ENCODE measurements at places on chromosomes 13 and 19.

DNA sequence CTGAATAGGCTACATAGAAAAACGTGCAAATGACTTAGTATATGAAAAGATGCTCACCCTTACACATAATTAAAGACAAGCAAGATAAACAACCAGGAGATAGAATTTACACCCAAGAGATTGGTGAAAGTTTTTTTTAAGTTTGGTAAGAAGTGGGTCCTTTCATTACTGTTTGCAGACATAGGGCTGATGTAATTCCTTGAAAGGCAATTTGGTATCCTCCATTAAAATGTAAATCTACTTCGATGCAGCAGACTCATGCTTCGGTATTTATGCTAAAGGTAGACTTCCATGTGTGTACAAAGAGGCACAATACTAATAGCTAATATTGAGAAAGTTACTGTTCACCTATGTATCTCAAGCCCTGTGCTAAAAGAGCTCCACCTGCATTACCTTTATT, 33.5 kb downstream of the CNMD start:
- DNase-seq: no peak

DNA sequence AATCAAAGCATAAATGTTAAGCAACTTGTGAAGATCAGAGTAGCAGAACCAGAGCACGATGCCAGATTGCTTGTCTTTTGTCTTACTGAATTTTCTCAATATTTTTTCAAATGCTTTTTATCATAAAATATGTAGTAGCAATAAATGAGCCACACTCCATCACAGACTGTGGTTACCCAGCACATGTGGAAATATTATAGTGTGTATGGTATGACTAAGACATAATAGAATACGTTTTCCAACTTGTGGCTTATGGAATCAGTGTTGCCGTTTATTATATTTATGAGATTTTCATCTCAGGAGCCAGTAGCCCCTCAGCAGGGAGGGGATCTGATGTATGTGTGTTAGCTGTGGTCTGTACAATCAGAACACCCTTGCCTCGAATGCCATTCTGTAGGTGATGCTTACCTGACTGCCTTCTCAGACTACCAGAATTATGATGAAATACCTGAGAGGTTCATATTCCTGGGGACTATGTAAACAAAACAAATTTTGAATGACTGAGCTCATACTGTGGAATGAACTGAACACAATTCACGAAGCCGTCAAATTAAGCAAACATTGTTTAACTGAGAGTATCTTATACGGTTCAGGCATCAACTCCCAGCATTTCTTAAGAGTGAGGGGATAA, 1.9 kb downstream of the SCEL start:
- no peak for DNase-seq

GRCh38 chr13:77719128-77719527, 21.6 kb downstream of the SLAIN1 start:
- DNase-seq: no peak

- DNase-seq: no peak
These were observed 17.1 kb downstream of the KDM4B start for GRCh38 chr19:4986056-4986455.

DNA sequence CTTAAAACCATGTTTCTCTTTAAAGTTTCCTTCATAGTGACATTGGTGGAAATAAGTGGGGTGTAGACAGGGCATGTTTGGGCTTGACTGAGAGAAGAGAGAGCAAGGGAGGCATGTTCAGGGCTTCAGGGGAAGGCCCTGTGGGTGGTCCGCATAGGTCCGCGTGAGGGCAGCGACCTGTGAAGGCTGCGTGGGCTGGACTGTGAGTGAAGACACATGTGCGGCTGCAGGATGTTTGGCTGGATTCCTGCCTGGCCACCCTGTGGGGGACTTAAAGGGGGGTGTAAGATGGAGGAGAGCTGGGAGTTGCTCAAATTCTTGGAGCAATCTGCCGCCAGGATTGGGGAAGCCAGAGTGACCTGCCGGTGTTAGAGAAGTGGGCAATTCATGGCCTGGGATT, 23.8 kb upstream of the KLF12 start:
- no peak for DNase-seq

DNA sequence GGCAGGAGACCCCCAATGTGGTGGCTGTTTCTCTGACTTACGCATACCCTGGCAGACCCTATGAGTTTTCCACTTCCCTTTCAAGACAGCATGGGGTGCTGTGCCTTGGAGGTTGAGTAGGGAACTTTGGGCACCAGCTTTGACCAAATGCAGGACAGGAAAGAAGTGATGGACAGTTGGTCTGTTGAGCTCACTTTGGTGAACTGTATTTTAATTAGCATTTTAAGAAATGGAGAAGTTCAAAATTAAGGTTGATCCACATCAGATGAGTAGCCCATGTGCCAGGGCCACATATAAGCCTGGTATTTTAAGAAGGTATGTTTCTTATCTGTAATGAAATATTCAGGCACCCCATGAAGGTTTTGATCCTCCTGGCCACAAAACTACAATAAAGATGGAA, 46.1 kb upstream of the RAP2A start:
- DNase-seq: no peak

Measured in thoracic aorta (tissue), 2 donors.